Fibroblast of skin of abdomen (primary cell): ENCODE measurements at places on chromosomes 1 and 21.

GRCh38 chr1:5238351-5239130, 584.1 kb downstream of the AJAP1 start:
- DNase-seq, result no peak

DNA sequence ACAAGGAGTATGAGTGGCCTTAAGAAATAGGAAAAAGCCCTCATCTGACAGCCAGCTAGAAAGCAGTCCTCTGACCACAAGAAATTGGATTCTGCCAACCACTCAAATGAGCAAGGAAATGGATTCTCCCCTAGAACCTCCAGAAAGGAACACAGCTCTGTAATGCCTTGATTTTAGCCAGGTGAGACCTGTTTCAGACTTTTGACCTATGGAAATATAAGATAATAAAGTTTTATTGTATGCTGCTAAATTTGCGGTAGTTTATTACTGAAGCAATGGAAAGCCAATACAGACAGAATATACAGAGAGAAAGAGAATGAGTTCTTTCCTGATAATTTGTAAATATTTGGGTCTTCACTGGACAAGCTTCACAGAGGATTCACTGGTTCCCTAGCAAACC, 28.8 kb upstream of the SELE start:
- no peak for DNase-seq

- DNase-seq, result peak; percentile 4
Observed at GRCh38 chr1:50047916-50048694, 24.4 kb upstream of the AGBL4 start.

DNA sequence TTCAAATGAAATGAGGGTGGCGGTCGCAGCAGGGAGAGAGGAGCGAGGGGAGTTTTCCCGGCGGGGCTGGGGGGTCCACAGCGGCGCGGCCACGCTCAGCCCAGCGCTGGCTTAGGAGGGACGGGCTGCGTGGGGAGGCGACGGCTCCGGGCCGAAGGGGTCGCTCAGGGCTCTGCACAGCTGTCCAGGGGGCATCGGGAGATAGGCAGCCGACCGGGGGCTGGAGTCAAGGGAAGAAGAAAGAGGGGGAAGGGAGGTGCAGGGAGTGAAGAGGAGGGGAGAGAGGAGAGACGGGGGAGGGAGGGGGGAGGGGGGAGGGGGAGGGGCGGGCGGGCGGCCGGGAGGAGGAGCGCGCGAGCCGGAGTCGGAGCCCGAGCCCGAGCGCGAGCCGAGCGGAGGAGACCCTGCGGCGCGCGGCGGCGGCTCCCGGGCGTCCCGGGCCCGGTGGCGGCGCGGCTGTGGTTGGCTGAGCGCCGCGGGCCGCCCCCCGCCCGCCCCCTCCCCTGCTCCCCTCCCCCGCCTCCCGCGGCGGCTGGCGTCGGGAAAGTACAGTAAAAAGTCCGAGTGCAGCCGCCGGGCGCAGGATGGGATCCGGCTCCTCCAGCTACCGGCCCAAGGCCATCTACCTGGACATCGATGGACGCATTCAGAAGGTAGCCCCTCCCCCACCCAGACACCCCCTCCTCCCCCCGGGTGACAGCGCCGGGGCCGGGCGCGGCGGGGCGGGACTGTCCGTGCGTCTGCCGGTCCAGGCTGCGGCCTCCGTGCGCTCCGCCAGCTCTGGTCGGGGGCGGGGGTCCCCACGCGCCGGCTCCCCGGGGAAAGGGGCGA, at the start of gene PDE9A:
Gene PDE9A (plus strand): TSS at position 391 of the 831 bp plus-strand sequence. CDS start 194 bp downstream, at position 585.
- DNase-seq, result no peak

DNA sequence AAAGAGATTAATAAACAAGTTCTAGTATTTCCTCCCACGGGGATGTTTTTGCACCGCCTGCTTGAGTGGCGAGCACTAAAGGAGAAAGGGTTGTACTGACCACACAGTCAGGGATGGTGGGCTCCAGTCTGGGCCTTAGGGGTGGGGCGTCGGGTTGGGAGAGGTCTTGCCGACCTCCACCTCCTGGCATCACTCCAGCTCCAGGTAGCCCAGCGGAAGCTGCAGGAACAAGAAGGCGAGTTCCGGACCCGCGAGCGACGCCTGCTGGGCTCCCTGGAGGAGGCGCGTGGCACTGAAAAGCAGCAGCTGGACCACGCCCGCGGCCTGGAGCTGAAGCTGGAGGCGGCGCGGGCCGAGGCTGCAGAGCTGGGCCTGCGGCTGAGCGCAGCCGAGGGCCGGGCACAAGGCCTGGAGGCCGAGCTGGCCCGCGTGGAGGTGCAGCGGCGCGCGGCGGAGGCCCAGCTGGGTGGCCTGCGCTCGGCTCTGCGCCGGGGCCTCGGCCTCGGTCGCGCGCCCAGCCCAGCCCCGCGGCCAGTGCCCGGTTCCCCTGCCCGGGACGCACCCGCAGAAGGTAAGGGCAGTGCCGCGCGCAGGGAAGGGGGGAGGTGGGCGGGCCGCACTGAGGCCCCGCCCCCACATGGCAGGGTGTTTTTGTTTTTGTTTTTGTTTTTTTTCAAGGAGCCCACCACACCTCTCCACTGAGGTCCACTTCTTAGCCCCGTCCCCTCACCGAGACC, 19.7 kb downstream of the MFAP2 start:
- peak; percentile 77 for DNase-seq

GRCh38 chr1:160675641-160676410, 29.0 kb upstream of the SLAMF1 start:
- peak; percentile 43 for DNase-seq

DNA sequence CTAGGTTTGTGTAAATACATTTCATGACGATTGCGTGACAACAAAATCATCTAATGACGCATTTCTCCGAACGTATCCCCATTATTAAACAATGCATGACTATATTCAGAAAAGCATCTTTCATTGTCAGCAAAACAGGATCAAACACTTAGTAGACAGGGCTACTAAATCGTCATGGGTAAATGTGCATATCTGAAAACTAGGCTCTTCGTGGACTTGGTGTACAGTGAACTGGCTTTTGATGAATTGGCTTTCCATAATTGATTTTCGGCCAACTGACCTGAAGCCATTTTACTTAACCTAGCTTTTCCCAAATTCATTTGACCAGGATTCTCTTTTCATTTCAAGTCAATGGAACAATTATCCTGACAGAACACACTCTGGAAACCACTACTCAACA, 665.0 kb downstream of the SMYD3 start:
- DNase-seq, result no peak

DNA sequence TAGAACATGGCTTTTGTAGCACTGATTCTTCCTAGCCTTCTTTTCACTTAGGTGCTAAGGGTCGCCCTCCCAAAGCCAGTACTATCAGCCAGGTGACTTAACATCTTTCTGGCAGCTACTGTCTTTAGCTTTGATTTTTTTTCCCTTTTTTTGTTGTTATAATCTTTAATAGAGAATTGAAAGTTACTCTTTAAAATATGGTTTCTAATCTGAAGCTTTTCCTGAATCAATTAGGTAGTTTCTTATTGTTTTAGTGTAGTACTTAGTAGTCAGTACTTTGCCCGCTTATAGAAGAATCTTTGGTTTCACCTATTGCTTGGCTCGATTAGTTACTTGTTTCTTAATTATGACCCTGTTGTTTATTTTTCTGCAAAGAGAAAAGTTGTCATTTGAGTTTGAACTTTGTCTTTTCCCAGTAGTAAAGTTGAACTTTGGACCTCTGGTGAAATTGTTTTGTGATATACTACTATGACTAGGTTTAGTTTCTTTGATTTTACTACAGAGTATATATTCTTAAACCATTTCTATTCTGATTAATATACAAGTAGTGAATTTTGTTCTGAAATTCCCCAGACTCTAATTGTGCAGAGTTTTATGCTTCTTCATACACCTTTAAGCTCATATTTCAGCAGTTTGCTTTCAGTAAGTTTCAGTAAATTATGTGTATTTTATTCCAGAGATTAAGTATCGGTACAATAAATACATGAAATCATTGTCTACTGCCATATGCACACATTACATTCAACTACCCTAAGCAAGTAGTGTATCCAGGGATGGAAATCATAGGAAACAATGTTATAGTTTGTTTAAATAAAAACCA, 3.9 kb downstream of the MAGI3 start:
- no peak for DNase-seq

DNA sequence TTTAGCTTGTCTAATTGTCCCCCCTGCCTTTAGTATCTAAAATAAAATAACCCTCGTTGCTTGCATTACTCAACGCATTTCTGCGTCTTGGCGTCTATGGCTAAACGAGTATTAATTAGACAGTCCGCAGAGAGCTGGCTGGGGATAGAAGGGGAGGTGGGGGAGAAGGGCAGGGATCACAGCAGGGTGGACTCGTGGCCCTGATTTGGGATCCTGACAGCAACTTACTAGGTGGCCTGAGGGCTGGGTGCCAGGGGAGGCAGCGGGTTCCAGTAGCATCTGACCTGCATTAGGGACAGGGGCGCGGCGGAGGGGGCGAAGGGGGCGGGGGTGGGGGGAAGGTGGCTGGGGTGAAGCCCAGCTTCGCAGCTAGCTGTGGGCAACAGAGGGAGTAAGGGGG, 1.1 kb upstream of the BACE2 start:
- DNase-seq, result no peak

DNA sequence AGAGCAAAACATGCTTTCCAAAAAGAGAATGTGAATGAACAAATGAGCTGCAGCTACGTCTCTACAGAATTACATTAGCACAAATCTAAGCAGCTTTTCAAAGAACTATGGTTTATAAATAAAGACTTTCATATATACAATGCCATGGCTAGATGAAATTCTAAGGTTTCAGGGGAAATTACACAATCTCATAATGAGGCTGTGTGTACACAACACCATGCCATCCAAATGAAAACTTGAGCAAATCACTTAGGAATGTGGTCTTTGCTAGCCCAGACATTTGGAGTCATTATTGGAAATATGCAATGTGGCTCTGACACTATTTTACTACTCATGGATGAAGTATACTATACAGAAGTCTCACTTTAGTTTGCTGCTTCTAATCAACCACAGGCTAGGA, 37.5 kb downstream of the SPAG17 start:
- peak; percentile 85 for DNase-seq

GRCh38 chr1:110107867-110108469, 4.3 kb upstream of the UBL4B start:
- no peak for DNase-seq

GRCh38 chr1:85404408-85404807, 60.6 kb downstream of the DDAH1 start:
- DNase-seq, result peak; percentile 13

DNA sequence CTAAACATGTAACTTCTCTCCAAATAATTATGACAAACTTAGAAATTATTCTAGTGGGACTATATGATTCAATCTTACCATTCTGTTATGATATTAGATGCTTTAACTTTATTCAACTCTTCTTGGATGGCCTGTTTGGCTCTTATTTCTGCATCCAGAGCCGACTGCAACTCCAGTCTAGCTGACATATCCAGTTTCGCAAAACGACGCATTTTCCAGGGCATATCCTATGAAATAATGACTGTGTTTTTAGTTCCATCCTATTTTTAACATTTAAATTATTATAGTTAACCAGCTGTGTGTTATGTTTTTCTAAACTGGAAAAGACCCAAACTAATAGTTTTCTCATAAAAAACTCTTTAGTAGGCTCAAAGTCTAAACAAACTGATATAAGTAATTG, 133.7 kb downstream of the COQ8A start:
- DNase-seq, result no peak

GRCh38 chr1:167713330-167714081, 8.3 kb upstream of the MPZL1 start:
- DNase-seq, result no peak

GRCh38 chr1:11924334-11925195, 1.7 kb downstream of the KIAA2013 start:
- DNase-seq, result no peak

GRCh38 chr1:71916894-71917293, 365.4 kb downstream of the NEGR1 start:
- no peak for DNase-seq

- DNase-seq, result no peak
Observed at GRCh38 chr1:21763236-21763635, 19.7 kb downstream of the USP48 start.

DNA sequence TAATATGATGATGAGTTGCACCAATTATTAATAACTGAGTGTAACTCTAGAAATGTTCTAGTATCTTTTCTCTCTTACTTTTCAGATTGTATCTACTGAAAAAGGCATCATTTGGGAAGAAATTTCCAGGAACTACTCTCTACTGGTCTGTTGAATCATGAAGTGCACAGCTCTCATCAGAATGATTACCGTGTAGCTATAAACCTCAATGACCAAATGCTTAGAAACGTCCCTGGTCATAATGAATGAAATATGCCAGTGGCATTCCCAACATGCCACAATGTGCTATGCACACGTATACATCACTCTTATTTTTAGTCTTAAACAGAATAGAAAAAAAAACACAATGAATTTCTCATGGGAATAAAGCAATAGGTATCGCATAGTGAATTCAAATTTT, 534.3 kb upstream of the OLFM3 start:
- DNase-seq, result peak; percentile 3

DNA sequence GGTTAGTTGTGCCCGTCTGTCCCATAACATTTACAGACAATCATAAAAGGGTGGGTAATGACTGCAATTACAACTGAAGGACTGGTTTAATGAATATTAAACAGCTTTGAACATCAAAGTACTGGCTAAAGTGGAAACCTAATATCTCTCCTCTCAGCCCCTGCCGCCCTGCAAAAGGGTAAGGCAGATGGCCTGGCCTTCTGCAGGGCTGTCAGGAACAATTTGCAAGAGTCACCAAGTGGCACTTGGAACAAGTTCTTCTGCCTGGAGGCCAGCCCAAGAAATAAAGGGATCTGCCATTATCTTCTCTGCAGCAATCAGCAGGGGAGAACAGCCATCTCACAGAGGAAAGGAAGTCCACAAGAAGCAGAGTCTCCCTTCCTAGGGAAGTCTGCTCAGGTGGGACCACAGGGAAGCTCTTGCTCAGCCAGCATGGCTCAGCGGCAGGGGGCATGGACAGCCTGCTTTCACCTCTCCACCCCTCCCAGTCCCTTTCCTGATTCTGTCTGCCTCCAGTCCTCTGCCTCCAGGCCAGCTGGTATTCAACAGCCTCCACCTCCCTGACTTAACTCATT, 96.1 kb downstream of the TRABD2B start:
- DNase-seq, result no peak

DNA sequence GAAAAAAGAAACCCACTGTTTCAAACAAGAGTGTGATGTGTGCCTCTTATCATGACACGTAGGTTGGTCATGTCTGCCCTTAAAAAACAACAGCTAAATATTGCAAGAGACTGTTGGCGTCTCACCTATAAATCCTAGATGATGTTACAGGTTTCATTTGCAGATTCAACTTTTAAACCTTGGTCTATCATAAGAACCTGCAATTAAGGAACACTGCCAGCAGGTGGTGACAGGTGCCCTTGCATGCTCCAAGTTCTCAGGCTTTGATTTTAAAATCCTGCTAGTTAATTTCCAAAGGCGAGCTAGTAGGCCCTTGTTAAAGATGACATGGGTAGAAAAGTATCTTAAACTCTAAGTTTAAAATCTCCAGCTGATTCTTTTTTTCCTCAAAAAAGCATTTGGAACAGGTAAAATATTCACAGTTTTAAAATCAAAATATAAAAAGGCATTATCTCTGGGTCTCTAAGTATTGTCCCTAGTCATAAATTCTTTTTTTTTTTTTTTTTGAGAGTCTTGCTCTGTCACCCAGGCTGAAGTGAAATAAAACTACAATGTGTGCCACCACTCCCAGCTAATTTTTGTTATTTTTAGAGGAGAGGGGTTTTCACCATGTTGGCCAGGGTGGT, 39.1 kb downstream of the CLSTN1 start:
- peak; percentile 38 for DNase-seq
